ENCODE measurements at places on chromosomes 12 and 14.
A peak's percentile ranks its signal among the peaks of the same experiment; 100 is the strongest.

DNA sequence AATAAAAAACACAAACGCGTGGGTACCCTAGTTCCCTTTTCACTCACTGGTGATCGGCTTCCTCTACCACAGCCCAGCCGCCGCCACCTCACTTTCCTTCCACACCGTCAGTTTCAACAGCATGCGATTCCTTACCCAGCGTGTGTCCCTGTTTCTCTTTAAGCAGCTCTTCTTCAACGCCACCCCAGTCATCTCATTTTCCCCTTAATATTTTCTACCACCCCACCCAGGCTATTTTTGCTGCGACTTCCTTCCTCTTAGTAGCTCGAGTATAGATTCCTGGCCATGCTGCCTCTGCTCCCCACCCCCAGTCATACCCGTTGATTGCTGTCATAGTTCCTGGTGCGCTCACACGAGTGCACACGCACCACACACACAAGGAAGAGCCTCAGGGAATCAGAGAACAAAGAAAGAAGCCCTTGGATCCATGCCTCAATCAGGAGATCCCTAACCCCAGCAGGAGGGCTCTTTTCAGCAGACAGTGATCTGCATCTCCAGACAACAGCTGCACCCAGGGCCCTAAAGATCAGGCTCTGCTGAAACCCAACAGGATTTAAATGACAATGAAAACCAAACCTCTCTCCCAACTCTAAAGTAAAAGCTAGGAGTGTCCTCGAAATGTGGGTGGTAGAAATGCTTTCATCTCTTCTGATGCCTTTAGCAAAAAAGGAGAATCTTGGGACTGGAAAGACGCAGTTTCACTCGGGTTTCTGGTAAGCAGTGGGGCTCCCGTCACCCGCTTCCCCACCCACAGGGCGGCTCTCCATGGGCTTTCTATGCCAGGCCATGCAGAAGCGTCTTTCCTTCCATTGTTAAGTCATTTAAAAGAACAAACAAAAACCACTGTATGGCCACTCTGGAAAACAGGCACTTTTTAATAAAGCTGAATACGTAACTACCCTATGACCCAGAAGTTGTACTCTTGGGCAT is 23.8 kb downstream of the VPS37B start:
- no peak for DNase-seq

DNA sequence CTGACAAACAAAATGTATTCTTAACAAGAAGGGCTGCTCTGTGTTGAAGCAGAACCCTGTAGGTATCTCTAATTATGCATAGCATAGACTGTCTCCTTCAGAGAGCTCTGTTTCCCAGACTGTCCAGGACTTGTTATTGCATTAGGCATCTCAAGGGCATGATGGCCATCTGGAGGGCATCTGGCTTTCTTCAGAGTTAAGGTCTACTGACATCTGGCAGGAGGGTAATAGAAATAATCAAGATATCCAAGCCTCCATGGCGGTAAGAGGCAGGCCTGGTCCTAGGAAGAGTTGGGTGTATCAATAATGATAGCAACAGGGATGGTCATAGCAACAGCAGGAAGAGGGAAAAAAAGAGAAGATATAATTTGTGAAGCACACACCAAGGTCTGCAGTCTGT is 161.2 kb downstream of the TTC8 start:
- DNase-seq = no peak

DNA sequence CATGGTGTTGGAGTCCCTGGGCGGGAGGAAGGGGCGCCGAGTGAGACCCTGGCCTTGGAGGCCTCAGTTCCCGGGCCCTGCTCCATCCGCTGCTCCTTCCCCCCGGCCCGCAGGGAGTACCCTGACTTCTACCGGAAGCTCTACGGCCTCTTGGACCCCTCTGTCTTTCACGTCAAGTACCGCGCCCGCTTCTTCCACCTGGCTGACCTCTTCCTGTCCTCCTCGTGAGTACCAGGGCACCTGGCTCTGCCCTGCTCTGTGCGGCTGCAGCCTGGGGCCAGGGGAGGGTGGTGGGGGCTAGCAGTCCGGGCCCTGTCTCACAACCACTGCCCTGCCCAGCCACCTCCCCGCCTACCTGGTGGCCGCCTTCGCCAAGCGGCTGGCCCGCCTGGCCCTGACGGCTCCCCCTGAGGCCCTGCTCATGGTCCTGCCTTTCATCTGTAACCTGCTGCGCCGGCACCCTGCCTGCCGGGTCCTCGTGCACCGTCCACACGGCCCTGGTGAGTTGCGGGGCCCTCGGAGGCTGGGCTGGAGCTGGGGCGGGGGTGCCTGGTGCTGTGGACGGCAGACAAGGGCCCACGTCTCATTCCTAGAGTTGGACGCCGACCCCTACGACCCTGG is 7.0 kb downstream of the NOC4L start:
- DNase-seq = no peak

- no peak for DNase-seq
Observed at GRCh38 chr14:61234215-61234916, 46.8 kb downstream of the TMEM30B start.

- DNase-seq = no peak
Observed at GRCh38 chr12:107459641-107460040, 226.0 kb upstream of the PWP1 start.

GRCh38 chr14:32471181-32471580 is 142.1 kb downstream of the AKAP6 start:
- DNase-seq = no peak

GRCh38 chr12:67386869-67387565 is 117.9 kb downstream of the CAND1 start:
- DNase-seq = no peak

GRCh38 chr12:7695237-7695560 is 376 bp downstream of the GDF3 start:
- DNase-seq = no peak

DNA sequence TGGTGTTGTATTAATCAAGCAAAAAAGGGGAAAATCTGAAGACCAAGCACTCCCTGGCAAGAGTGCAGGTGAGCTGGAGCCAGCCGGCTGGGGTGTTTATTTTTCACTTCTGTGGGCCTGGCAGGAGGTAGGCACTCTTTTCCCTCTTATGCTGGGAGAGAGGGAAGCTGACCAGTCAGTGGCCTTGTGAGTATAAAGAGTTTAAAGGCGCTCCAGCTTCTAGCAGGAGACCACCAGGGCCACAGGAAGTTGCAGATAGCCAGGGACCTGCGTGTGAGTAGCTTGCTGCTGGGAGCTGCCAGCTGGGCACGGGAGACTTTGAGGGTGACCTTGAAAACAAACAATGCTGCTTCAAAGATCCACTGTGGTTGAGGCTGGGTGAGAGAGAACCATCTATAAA is 217.4 kb upstream of the PWP1 start:
- peak; percentile 11 for DNase-seq

DNA sequence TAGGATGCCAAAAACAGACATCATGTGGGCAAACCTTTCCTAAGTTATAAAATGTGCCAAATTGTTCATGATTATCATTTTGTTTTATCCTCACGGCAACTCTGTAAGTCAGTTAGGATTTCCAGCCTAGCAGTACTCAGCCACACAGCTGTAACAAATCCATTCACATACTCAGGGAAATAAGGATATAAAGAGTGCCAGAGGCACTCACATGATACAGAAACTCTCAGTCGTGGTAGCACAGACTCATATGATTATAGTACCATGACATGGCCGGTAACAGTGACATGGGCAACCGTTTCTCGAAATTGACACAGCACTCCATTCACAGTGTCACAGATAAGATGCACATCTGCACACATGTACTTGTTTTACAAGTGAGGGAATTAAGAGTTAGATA is 344.2 kb downstream of the LRIG3 start:
- no peak for DNase-seq

GRCh38 chr12:84825149-84825548 is 87.5 kb downstream of the SLC6A15 start:
- DNase-seq = no peak

- DNase-seq = no peak
Observed at GRCh38 chr14:75967866-75968265, 13.9 kb downstream of the TGFB3 start.

DNA sequence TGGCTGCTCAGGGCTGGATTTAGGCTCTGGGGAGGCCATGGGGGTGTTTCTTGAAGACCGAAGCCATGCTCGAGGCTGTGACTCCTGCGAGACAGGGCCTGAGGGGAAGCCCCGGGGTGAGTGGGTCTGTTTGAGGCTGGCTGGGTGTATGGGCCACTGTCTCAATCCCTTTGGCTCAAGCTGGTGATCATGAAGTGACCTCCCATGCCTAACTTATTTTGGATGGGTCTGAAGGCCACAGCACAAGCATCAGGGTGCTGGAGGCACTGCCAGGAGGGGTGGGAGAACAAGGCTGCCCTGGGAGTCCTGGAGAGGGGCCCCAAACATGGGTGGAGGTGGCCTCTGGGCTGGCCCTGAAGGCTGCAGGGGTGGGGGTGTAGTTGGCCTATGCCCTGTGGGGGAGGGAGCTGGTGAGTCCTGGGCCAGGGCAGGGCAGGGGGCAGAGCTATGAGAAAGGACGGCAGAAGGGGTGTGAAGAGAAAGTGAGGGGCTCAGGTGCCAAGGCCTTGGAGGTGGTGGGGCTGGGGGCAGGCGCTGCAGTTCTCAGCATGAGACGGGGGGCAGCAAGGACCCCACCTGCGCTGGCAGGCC is 100.9 kb downstream of the KIF26A start:
- no peak for DNase-seq

DNA sequence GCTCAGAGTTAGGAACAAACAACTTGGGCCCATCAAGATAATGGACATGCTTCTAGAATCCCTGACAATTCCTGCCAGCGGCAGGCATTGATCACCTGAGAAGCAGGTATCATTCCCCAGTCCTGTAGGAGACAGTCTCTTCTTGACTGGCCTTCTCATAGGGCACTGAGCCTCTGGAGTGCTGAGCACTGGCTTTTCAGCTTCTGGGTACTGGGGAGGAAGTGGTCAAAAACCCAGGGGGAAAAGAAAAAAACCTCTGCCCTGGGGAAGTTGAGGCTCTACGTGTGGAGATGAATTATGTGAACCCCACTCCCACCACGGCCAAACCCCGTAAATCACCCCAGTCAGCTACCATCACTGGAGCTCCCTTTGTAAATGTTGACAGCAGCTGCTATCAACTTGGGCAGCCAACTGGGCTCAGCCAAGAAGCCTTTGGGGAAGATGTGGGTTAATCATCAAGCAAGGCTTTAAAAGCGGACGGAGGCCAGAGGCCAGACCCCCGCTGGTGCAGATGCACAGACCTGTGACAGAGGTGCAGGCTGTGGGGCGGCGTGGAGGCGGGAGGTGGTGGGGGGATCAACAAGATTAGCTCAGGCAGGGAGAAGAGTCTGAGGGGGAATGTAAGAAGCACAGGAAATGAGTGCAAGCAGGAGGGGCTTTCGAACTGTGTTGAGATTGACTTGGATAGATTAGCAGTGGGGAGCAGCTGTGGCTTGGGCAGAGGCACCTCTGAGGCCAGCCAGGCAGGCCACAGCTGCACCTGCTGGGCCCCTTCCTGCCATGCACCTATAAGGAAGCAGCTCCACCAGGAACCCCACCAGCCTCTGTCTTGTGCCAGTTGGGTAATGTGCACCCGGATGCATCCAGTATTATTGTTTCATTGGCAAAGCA is 105.4 kb upstream of the HIF1A start:
- no peak for DNase-seq

GRCh38 chr12:80655751-80656150 is 51.7 kb upstream of the MYF6 start:
- DNase-seq = no peak

DNA sequence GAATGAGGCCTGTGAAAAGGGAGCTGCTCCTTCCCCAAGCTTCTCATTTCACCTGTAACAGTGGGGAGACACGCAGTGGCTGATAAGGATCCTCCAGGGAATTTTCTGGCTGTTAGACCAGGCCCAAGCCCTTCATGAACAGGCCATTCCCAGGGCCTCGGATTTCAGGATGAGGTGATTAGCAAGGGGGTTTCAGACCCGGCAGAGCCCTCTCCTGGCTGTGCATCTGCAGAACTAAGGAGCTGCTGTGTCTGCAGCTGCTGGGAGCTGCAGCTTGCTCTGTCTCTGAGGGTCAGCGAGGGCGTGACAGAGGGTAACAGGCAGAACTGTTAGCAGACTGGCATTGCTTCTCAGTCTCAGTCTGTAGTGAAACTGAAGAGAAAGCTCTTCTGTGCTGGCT is 110.4 kb downstream of the KCNA5 start:
- DNase-seq = no peak
